ENCODE measurements at places on chromosomes 11 and 22. TPM values are rescaled to one million over a fixed set of nuclear protein-coding genes. Genes with fewer than 3 reads are reported as not detected.

Gene BCO2
- 40.6 TPM for total RNA-seq

GRCh38 chr22:33329398-33329797 is 271.2 kb upstream of the SYN3 start:
- DNase-seq = no peak

Gene CYP2D6
- not detected for total RNA-seq

Gene WNT7B
- total RNA-seq = 0.19 TPM

Gene GAS2
- 6.5 TPM for total RNA-seq

DNA sequence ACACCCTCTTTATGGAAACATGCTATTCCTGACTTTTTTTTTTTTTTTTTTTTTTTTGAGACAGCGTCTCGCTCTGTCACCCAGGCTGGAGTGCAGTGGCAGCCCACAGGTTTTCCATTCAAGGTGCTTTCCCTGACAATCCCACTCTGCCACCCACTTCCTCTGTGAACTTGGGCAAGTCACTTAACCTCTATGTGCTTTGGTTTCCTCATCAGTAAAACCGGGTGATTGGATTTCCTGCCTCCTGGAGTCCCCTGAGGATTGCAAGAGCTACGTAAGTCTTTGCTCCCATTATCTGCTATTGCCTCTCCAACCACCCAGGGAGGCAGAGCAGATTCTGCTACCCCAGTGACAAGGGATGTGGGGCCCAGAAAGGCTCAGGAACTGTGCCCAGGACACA is 54.1 kb downstream of the CELSR1 start:
- no peak for DNase-seq

- no peak for DNase-seq
Observed at GRCh38 chr11:45217991-45218390, 68.2 kb downstream of the SYT13 start.

- no peak for DNase-seq
Observed at GRCh38 chr11:15780837-15781236, 575.5 kb downstream of the SOX6 start.

DNA sequence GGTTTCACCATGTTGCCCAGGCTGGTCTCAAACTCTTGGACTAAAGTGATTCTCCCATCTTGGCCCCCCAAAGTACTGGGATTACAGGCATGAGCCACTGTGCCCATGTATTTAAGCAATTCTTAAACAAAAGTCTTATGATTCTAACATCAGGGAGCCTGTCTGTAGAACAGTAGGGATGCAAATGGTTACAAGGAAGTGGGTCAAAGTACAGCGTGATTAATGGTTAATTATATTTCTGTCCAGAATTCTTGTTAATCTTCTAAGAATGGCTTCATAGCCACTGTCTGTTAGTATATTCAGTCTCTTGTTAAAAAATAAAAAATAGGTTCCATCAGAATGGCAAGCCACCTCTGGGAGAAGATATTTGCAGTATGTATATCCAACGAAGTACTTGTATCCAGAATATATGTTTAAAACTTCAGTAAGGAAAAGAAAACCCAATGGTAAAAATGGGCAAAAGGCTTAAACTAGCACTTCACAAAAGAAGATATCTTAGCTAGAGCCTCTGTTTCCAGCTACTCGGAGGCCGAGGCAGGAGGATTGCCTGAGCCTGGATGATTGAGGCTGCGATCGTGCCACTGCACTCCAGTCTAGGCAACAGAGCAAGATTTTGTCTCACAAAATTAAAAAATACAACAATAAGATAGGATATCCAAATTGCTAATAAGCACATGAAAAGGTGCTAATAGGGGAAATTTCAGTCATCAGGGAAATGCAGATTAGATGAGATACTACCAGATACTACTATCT is 22.9 kb downstream of the ATG13 start:
- DNase-seq = no peak

GRCh38 chr11:2118677-2119076 is 20.5 kb downstream of the IGF2 start:
- no peak for DNase-seq

- no peak for DNase-seq
Observed at GRCh38 chr11:93689240-93689639, 27.8 kb downstream of the CEP295 start.
